ENCODE measurements at places on chromosomes 11 and 22.

GRCh38 chr22:46750530-46750800 lies 12.0 kb upstream of the TBC1D22A start:
- DNase-seq = no peak

GRCh38 chr11:58830673-58831301 lies 13.7 kb downstream of the GLYATL2 start:
- no peak for DNase-seq

DNA sequence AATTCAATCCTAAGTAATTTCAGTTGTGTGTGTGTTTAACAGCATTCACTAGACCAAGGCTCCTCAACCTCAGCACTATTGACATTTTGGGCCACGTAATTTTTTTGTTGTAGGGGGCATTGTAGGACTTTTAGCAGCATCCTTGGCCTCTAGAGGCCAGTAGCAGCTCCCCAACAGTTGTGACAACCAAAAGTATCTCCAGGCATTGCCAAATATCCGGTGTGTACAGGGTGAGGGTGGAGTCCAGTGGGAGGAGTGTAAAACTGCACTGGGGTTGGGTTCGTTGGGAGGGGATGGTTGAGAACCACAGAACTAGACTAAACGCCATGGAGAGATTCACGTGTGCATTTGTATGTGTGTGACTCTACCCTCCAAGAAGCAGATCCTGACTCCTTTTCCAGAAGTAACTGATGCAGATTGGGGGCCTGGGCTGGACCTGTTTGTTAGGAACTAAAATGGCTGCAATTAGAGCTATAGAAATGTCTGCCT lies 5.9 kb upstream of the PHF21A start:
- peak; percentile 86 for DNase-seq

DNA sequence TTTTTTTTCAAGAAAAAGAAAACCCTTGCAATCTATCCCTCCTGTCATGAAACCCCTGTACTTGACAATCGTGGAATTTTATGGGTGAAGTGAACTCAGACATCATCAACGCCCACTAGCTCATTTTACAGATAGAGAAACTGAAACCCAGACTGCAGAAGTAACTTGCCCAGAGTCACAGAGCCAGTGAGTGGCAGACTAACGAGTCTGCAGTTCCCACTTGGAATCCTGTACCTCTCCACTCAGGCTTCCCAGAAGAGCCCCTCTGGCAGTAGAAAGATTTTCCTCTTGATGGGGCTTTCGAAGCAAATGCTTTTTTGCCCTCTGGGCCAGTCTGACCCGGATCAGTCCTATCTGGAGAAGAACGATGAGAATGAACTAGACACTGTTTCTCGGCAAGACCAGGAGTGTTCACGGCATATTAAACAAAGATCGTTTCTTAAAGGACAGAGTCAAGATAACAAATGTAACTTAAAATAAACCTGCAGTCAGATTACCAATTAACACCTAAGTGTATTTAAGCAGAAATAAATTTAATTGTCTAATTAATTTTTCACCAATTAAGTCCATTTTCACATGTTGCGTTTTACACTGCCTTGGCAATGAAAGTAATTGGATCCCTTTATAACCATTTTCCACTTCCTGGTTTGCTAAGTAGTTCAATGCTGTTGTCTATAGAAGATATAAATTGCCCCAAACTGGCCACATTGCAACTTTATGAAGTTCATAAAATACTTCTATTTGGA lies 61.3 kb upstream of the CREB3L1 start:
- no peak for DNase-seq

- DNase-seq = no peak
Observed at GRCh38 chr11:67242548-67242947, 23.7 kb upstream of the GRK2 start.

All from activated CD4-positive, alpha-beta T cell treated with anti-CD3 and anti-CD28 coated beads, Interleukin-2, amount 50 U/mL, for 16 hours (primary cell).